Left renal cortex interstitium (tissue), 4 donors: ENCODE measurements at places on chromosomes 13 and 19. TPM values are rescaled to one million over a fixed set of nuclear protein-coding genes. Genes with fewer than 3 reads are reported as not detected.

DNA sequence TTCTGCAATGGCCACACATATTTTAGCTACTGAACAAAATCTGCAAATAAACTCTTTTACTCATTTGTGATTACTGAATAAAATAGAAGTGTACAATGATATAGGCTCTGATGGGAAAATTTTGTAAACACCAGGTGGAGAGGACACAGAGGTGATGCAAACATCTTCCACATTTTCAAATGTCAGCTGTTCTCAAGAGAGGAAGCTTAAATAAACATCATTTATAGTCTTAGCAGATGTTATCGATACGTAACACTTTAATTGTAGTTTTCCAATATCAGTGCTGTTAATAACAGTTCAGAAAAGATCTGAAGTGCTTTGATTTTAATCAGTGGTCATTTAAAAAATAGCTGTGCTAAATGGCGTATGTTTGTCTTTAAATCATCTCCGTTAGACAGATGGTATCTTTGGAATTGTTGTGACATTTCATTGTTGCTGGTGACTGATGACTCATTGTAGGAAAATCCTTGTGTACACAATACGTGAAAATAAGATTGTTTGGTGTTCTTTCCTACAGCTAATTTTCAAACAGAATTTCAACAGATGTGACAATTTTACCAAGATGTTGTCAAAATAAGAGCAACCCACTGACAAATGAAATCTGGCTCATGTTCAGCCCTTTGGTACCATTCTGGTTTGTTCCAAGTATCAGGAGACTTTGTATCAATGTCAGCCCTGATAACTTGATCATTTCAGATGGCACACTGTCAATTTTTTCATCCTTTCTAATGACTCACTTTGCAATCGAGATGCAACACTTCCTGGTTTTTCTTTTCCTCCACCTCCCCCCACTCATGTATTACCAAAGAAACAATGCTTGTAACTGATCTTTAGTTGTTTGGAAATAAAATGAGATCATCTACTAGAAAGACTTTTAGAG, 516.0 kb downstream of the DCT start:
- DNase-seq, result no peak

Gene LGALS4
- 3.0 TPM for polyA plus RNA-seq

DNA sequence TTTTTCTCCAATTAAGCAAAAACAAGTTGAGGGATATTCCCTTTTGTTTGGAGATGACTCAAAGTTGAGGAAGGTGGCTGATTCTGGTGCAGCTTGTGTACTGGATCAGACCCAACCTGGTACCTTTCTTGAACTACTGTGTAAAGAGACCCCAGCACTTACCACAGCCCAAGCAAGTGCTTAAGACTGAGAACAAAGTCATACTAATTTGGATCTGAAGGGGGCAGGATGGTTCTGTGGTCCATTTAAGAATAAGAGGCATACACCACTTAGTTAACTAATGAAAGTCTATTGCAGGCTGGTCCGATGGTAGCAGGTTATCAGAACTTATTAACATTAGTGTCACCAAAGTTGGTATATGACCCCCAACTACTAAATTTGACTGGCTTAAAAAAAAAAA, 6.3 kb downstream of the THSD1 start:
- DNase-seq, result no peak

GRCh38 chr19:29967623-29968022, 25.6 kb downstream of the URI1 start:
- DNase-seq, result no peak

DNA sequence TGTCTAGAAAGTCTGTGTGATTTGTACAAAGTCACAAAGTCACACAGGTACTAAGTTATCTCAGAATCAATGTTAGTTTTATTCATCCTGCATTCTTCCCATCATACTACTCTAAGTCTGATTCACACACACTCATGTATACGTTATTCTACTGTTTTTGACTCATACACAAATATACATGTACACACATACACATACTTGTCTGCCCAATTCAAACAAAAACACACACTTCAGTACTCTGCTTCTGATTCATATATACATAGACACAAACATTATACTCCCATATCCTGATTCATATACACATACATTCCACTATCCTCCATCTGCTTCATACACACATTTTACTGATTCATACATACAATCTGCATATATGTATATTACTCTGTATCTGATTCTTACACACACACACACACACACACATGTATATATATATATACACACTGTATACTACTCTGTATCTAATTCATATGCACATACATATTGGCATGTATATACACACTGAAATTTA, 69.3 kb downstream of the KLF12 start:
- DNase-seq, result no peak

- DNase-seq, result no peak
These were observed 4.3 kb upstream of the NAXD start for GRCh38 chr13:110610955-110611595.

DNA sequence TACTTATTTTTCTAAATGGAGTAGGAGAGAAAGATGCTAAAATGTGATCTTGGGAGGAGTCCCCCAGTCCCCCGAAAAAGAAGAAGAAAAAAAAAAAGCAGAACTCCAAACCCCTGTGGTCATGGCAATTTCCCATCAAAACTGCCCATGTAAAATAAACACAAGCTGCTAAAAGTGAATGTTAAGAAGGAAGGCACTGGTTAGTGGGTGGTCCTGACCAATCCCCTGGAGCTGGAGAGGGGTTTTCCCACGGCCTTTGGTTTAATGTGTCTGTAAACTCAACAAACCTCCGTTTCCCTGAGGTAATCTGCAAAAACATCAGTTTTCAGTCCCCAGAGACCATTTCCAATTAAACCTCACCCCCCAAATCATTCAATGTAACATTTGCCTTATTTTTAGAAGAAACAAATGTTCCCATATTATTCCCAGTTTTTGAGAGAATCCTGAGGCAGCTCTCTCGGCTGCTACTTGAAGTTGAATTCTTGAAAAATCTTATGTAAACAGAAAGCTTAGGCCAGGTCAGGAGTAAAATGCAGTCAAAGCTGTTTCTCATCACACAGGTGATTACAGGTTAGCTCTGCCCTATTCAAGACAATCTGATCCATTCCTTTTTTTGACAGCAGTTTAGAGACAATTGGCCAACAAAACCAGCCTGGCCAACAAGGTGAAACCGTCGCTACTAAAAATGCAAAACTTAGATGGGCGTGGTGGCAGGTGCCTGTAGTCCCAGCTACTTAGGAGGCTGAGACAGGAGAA, 17.0 kb downstream of the RAB3D start:
- DNase-seq, result no peak

Gene VSTM1
- 0.22 TPM for polyA plus RNA-seq

Gene N4BP2L1
- 20.1 TPM for polyA plus RNA-seq

DNA sequence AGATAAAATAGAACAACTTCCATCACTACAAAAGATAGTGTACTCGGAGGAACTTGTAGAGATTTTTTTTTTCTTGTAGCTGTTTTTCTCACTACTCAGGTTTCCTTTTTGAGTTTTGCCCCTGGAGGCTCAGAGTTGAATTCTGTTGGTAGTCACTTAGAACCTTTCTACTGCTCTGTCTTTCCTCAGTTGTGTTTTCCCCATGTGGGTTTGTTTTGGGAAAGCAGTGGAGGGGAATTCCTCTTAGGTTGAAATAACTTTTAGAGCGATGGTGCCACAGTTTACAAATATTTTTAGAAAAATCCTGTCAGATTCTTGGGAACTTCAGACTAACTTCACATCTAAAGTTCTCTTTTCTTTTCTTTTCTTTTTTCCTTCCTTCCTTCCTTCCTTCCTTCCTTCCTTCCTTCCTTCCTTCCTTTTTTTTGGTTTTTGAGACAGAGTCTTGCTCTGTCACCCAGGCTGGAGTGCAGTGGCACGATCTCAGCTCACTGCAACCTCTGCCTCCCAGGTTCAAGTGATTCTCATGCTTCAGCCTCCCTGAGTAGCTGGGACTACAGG, 65.8 kb downstream of the LRCH1 start:
- DNase-seq, result no peak

GRCh38 chr13:101986316-101986715, 415.5 kb downstream of the FGF14 start:
- no peak for DNase-seq

Gene CBLC
- polyA plus RNA-seq, result 6.5 TPM

DNA sequence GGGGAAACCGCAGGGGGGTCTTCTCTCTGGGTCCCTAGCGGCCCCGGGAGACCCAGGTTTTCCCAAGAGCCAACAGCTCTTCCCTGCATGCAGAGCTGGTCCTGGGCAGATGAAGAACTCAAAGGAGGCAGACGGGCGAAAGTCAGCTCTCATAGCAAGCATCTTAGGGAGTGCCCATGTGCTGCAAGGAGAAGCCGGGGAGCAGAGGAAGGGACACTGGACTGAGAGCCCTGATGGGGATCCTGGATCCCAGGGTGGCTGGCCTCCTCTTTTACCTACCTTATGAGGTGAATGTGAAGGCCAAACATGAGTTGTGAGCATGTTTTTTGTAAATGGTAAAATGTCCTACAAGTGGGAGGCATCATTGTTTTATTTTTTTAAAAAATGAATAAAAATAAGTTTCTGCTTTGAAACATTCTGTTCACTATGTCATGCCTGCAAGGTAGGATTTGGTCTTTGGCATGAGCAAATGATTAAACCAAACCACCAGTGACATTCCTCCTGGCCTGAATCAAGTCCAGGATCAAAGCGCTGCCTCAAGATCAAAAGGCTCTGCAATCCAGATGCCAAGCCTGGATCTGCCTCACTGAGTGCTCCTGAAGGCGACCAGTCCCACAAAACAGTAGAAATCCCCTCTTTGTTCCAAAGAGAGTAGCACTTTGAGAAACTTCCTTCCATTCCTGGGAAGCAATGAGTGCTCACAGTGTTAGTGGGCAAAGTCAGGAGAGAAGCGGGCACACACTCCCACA, 92.2 kb upstream of the SERP2 start:
- no peak for DNase-seq

GRCh38 chr13:44540761-44541434, 35.2 kb downstream of the TSC22D1 start:
- DNase-seq, result no peak

GRCh38 chr13:65642996-65643395, 1587.1 kb downstream of the PCDH9 start:
- DNase-seq, result no peak

GRCh38 chr19:8515317-8515716, 1.4 kb upstream of the ZNF414 start:
- no peak for DNase-seq

- DNase-seq, result no peak
These were observed 8.1 kb upstream of the BCL3 start for GRCh38 chr19:44740351-44740824.
